ENCODE measurements at places on chromosomes 7 and 10.

GRCh38 chr7:135147899-135148721 lies at the start of gene TMEM140:
TSS of gene TMEM140 (plus strand) at chr7:135148072. CDS start at chr7:135164442, 16,370 bp downstream.
- DNase-seq, result no peak

DNA sequence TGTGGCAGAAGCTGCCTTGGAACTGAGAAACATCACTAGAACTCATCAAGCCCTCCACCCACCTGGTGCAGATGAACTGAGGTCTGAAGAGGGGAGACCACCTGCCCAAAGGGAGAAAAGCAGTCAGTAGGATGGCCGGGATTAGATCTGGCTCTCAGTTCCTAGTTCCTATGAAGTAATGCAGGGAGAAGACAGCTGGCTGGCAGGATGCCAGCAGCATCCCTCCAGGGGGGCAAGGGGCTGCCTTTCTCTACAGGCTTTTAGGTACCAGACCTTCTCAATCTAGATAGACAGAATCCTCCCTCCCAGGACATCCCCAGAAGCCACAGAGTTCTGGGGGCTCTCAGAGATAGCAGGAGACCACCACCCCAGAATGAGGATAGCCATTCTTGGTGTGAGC lies 7.8 kb downstream of the CRHR2 start:
- no peak for DNase-seq

DNA sequence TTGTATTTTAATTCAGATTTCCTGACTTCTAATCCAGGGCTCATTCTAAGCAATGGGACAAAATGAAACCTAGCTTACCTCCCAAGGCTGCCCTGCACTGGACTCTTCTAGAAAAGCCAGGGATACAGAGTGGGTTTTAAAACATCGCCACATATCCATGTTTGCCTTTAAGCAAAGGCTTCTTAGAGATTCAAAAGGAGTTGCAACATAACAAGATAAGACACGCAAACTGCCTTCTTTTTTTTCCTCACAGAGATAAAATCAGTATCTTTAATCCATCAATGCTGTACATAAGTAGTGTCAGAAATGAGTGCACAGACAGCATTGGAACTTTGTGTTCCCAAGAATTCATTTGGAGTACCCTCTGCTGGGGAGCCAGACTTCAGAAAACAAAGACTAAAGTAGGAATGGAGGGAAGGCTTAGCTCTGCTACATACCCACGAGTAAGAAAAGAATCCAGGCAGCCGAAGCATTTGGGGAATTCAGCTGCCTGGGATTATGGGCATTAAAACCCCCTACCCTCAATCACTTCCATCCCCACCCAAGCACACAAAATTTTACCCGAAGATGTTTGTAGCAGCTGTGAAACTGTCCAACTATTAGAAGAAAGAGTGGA lies 427.8 kb downstream of the ARL4A start:
- no peak for DNase-seq

GRCh38 chr10:61108915-61109314 lies 164.9 kb upstream of the RHOBTB1 start:
- no peak for DNase-seq

- DNase-seq, result no peak
Observed at GRCh38 chr10:124380256-124380995, 38.3 kb downstream of the OAT start.

GRCh38 chr7:117347480-117347879 lies 24.6 kb upstream of the WNT2 start:
- DNase-seq, result no peak

DNA sequence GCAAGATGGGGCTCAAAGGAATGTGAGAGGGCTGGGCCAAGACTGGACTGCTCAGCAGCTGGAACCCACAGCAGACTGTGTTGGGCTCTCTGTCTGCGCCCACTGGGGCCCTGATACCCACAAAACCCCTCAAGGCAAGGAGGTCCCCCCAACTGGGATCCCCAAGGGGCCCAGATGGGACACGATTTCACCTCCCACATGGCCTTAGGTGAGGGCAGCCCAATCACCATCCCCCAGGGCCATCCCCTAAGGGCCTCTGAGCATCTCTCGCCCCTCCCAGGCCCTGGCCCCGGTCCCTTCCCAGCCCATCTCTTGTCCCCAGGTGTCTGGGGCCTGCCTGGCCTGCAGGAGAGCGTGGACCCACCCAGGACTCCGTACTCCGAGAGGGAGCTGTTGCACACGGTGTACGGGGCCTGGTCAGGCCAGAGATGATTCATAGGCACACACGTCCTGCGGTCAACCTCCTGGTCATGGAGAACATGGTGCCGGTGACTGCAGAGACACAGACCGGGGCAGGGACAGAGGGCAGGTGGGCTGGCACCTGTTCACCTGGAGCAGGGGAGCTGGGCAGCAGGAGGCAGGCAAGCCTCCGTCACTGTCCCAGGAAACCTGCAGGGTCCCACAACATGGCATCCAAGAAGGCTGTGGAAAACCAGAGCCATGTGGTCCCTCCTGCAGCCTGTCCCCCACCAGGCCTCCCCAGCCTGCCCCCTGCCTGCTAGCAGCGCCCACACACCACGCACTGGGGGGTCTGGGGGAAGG lies 21.6 kb downstream of the OGDHL start:
- no peak for DNase-seq

DNA sequence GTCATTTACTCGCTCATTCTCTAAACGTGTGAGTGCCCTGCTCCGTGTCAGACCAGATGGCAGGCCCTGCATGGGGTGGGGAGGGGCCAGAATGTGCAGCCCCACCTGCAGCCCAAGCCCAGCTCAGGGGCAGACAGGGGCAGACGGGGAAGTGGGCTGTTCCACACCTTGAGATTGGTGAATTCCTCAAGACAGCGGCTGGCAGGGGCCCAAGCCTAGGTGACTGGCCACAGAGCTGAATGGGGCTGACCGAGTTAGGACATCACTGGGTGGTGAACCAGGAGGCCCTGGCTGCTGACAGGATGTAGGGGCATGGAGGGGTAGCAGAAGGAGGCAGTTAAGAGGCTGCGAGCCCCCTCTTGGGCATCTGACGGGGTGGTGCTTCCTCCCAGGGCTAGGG lies 79.1 kb downstream of the MGMT start:
- DNase-seq, result no peak

DNA sequence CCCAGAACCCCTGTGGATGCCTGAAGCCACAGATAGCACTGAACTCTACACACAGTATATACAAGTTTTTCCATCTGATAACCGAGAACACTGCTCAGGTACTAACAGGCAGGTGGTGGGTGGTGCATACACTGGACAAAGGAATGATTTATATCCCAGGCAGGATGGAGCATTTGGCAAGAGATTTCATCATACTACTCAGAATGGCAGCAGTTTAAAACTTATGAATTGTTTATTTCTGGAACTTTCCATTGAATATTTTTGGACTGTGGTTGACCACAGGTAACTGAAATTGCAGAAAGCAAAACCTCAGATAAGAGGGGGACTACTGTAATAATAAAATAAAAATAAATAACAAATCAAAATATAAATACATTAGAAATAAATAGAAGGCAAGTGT lies 10.9 kb upstream of the KCNMA1 start:
- DNase-seq, result no peak

GRCh38 chr7:132090444-132090843 lies 485.8 kb downstream of the PLXNA4 start:
- no peak for DNase-seq

Data from fibroblast of skin of right quadriceps (primary cell).